ENCODE measurements at places on chromosomes 7 and 10. TPM values are rescaled to one million over a fixed set of nuclear protein-coding genes. Genes with fewer than 3 reads are reported as not detected.

KCNH2 gene
- 8.0 TPM for total RNA-seq

GIMAP6 gene
- total RNA-seq = 5.5 TPM

GRCh38 chr10:1040133-1040532, 8.8 kb downstream of the IDI1 start:
- no peak for DNase-seq

DNA sequence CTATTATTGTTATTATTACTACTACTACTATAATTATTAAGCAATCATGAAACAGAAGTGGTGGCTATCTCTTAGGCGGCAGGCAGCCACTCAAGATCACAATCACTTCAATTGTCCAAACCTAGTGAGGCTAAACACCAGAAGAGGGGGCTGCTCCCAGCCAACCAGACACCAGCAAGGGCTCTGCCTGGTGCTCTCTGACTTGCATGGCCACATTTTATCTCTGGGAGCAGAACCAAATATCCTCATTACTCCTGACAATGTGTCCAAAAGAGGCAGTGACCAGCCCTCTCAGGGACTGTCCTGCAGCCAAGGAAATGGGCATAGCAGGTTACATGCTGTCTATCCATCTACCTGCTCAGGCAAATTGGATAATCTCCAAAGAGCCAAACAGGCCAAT, 187.4 kb upstream of the PDE1C start:
- DNase-seq = no peak

DNA sequence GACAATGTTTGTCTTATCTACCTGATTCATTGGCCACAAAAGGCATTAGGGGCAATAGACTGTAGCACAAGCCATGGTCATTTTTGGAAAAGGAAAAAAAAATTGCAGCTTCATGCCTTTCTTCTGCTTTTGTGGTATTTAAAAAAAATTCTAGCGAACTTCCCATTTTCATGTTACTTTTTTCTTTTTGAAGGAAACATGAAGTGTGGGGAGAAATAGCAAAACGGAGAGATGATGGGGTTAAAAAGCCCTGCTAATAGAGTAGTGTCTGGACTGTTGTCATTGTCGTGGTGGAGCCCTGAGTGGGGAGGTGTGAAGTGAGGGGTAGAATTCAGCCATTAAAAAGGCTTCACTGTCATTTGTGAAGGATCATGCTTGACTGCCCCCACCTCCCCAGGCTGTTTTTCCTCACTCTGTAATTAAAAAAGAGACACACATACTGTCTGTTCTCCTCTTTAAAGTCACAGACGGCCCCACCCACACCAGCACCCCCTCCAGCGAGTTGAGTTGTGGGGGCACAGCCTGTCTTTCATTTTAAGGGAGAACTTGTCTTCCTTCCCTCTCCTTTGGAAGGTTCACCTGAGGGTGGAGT, 272.4 kb downstream of the CREB5 start:
- no peak for DNase-seq

CALML3 gene
- not detected for total RNA-seq

DNA sequence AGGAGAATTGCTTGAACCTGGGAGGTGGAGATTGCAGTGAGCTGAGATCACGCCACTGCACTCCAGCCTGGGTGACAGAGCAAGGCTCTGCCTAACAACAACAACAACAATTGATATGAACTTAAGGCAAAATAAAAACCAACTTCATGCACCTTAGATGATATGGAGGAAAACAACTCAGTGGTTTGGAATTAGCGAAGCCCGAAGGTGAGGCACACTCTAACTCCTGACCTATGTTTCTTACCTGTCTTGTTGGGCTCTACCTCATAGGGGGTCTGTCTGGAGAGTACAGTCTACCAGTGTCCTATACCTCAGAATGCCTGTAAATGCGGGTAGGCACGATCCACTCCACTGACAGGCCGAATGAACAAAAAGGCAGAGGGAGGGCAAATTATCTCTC, 24.3 kb upstream of the COBL start:
- no peak for DNase-seq

CDK6 gene
- 11.1 TPM for total RNA-seq

DNA sequence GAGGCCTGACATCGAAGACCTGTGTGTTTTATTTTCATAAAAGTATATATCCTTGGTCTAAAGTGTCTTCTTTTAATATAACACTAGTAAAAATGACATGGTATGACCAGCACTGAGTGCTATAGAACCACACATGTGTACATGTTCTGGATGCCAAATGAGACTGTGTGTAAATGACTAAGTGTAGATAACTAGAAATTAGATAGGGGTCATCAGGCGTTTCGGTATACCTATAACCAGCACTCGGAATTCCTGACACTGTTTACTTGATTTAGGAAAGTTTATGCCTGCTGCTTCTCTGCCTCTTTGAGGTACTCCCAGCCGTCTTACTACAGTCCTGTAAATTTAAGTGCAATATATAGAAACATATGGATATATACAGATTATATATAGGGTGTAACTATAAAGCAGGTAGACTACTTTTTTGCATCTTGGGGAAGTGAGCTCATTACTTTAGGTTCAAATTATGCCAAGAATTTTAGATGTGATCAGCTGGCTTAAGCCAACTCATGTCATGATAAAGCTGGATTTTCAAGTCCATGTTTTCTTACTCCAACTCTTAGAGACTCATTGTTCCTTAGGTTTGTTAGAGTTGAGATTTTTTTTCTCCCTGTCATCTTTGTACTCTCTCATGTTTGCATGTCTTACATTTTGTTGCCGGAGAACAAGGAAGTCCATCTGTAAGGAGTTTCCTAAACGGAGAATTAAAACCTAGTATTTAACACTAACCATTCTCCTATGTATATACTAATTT, 62.9 kb downstream of the KLHDC10 start:
- no peak for DNase-seq

DNA sequence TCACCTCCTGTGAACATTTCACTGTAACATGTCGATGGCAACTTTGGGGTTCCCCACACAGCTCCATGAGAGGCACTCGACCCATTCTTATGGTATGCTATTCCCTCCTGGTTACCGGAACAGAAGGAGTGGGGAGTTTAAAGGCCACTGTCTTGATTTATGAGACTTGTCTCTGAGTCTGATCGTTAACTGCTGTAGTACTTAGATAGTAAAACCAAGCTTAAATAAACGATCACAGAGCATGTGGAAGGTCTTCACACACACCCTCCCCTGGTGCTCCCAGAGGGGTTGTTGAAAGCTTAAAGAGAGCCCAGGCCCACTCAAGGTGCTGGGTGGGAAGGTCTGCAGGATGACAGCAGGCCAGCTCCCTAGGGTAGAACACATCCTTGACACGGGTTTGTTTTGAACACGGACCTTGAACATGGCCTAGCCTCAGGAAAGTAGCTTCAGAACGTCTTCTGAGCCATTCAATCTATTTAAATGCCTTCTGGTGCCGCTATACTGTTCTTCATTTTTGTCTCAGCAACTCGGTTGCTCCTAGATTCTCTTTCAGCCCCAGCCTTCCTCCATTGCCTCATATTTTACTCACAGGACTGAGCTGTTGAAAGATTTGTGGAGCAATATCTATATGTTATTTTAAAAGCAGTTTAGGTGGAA, 335.3 kb downstream of the FGFR2 start:
- DNase-seq = no peak

DNA sequence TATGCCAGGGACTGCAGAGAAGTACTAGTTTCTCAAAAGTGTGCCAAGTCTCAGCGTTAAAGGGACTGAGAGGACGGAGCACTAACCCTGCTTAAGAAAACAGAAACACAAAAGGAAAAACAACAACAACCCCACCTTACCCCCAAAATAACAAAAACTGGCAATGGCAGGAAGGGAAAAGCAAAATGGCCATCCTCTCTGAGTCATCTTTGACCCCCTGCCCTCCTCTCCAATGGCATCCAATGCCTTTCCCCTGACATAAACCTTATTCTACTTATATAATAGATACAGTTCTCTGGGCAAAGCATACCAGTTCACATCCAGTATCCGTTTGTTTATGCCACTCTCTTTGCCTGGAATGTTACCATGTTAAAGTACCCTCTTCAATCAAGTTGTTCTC, 1.6 kb downstream of the POLR1F start:
- DNase-seq = no peak

DNA sequence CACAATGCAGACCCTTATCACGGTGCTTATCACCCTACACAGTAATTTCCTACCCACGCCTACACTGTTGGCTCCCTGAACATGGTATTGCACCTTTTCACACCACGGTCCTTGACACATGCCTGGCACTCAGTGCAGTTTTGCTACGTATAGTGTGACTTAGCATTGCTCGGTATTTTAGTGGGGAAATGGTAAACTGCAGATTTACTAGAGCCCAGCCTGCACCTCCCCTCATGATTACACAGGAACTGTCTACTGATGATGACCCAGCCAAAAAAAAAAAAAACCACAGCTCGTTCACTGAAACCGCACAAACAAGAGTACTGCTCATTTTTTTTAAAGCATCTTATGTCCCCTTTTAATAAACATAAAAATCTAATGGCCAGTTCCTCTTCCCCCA, 124.2 kb upstream of the ZNF746 start:
- DNase-seq = no peak

GRCh38 chr10:100976906-100977305, 7.6 kb downstream of the SEMA4G start:
- DNase-seq = no peak

- DNase-seq = no peak
Observed at GRCh38 chr10:69065406-69066361, 22.2 kb upstream of the SRGN start.

GRCh38 chr10:96988426-96988825, 156.3 kb downstream of the LCOR start:
- DNase-seq = no peak

GPR26 gene
- total RNA-seq = 3.1 TPM

- no peak for DNase-seq
Observed at GRCh38 chr10:126124046-126124445, 227.7 kb downstream of the FANK1 start.

SAP25 gene
- not detected for total RNA-seq

HMX2 gene
- not detected for total RNA-seq

RELN gene
- 34.2 TPM for total RNA-seq

GRCh38 chr7:17075601-17076255, 193.9 kb upstream of the AGR3 start:
- no peak for DNase-seq

DNA sequence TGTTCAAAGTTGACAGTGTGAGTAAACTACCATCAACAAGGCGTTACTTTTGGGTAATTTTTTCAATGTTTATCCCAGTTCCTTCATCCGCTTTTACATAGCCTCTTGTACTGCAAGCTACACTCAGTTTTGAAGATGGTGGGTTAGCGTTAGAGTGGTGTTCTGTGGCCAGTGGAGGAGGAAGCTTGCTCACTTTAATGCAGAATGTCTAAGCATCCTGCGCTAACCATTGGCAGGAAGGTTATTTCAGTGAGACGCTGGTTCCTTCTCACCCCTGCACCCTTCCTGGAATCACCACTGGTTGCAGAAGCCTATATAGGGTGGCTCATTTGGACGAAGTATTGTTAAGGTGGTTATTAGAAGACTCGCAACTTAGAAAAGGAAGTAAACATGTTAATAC, 159.1 kb downstream of the CELF2 start:
- no peak for DNase-seq
